ENCODE measurements at places on chromosomes 5 and 9.

DNA sequence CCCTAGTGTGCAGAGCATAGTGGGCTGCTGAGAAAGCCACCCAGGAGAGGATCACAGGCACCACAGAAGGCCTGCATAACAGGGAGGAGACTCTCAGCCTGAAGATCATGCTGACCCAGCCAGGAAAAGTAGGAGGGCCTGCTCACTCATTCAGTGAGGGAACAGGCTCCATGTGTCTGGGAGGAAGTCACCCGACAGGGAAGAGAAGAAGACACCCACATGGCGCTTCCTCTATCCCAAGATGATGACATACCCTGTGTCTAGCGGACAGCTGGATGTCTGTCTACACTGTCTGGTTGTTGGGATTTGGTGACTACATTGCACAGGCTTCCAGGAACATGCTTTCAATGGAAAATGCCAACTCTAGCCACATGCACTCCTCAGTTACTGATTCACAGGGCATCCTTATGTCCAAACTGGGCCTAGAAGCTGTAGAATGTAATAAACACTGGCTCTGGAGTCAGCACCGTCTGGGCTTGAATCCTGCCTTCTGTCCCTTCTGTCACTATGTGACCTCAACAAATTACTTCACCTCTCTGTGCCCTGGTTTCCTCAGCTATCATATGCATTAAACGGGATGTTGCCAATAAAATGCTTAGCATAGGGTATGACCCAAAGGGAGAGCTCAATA lies 47.6 kb downstream of the KLHL3 start:
- no peak for DNase-seq

GRCh38 chr9:99294850-99295461 lies 72.9 kb downstream of the SEC61B start:
- DNase-seq = no peak

DNA sequence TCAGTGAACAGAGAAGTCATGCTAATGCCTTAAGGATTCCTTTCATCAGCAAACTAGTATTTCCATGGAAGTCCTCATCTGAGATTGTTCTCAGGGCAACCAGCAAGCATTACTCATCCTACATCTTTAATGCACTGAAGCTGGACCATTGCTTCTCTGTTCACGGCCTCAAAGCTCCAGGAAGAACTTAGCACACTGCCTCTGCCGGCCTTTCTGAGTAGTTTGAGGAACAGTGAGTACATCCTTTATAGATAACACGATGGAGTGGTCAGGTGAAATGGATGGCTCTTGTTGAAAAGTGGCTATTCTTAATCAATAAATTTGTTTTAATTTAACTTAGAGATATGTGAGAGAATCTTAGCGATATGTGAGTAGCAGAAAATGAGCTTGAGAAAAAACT lies 35.8 kb downstream of the MEGF10 start:
- DNase-seq = no peak

DNA sequence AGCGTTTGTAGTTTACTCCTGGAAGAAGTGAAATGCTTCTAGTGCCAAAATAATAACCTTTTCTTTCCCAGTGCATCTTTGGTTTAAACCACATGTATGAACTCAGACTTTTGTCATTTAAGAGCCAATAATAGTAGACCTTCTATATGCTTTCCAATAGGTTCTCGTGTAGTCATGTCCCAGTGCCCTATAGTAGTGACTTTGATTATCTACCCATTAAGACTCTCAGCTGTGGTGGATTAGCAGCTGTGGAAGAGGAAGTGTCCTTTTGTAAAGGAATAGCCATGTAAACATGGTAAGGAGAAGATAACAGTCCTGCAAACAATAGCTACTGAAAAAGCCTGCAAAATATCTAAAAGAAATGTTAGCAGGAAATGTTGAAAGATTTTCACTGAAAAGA lies 765.3 kb downstream of the MTRR start:
- no peak for DNase-seq
